ENCODE measurements at places on chromosomes 11 and 22. TPM values are rescaled to one million over a fixed set of nuclear protein-coding genes. Genes with fewer than 3 reads are reported as not detected.

DNA sequence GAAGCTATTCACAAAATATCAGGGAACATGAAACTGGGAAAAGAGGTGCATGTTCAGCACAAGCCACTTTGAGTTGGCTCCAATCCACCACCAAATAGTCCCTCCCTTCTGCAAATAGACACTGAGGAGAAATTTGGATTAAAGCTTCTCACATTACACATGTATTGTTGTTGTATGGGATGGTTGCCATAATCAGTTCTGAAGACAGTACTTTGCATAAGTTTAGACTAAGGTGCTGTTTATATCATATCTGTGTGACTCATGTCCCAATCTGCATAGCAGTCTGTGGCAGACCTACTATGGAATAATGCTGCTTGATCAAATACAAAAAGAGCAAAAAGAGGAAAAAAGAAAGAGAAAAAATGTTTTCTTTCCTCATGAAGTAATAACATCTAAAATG lies 376.7 kb upstream of the DDI1 start:
- DNase-seq = no peak

DNA sequence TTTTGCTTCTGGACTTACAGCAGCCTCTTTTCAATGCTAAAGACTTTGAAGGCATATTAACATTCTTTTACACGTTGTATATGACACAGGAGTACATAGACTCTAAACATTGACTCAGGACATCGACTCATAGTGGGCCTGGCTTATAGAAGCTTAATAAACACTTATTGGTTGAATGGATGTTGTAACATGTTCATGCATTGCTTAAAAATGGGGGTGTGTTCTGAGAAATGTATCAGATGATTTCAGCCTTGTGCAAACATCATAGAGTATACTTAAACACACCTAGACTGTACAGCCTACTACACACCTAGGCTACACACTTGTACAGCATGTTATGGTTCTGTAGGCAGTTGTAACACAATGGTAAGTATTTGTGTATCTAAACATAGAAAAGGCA lies 17.9 kb downstream of the TTC17 start:
- DNase-seq = no peak

DNA sequence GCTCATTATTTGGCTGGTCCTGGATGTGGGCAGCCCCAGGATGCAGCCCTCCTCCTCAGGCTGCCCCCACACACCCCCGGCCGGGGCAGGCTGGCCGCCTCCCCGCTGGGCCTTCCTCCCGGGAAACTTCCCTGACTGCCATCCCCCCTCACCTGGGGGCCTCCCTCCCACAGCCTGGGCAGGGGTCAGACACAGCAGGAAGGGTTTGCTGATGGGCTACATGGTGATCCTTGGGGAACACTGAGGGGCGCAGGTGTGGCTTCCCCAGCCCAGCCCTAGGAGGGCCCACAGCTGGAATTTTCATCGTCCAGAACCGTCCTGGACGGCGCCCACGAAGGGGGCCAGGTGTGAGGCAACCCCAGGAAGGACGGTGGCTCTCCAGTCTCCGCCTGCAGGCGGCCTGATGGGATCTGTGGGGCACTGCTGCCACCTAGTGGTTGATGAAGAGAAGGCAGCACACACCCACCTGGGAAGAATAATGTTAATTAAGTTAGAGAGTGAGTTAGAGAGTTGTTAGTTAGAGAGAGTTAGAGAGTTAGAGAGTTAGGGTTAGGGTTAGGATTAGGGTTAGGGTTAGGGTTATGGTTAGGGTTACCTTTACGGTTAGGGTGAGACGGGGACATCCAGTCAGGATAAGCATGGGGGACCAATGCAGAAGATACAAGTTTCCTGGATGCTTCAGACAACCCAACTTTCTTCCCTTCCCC lies 75.9 kb upstream of the PRR5 start:
- no peak for DNase-seq

GRCh38 chr11:121321614-121322243 lies 29.2 kb downstream of the SC5D start:
- no peak for DNase-seq

DNA sequence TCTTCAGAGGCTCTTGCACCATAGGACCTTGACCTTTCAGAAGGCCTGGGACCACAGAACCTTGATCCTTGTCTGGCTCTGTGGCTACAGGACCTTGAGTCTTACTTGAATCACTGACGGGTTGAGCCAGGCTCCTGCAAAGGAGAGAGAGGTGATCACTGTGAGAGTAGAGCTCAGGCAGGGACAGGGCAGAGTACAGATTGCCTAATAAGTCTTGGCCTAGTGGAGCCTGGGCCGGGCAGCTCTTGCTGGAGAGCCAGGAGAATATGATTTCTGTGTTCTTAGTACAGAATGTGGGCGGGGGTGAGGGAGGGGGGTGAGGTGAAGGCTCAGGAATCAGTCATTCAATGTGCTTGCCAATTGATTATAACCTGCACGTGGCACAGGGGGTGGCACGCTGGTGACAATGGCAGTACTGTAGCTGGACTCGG lies 26.0 kb downstream of the SERPINH1 start:
- no peak for DNase-seq

DNA sequence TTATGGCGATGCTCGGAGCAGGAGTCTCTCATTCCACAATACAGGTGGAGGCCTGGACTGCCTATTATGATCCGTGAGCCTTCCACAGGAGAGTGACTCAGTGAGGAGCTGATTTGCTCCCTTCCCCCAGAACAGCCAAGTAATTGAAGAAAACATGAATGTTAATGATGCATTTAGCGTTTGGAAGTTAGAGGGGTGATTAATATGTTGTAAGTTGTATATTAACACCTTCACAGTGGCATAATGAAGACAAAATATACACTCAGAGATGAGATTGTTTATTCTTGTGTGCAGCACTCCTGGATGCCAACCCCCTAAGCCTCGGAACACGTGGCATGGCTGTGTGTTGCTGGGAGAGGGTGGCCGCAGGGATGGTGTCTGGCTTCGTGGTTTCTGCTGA lies 98.6 kb downstream of the GRIK4 start:
- no peak for DNase-seq

DNA sequence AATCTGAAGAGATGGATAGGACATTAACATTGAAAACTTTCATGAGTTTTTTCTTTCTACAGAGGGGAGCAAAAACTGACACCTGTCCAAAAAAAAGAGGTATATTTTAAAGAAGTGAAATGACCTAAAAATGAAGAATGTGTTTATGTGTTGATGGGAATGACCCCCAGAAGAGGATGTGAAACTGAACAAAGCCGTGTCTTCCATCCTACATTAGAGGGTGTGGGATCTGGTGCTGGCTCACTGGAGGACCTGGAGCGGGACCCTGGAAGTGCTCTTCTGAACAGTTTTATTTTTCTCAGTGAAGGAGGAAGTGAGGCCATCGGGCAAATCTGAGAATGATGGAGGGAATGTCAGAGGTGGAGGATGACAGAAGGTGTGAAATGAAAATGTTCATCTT lies 470.1 kb downstream of the NTM start:
- no peak for DNase-seq

DNA sequence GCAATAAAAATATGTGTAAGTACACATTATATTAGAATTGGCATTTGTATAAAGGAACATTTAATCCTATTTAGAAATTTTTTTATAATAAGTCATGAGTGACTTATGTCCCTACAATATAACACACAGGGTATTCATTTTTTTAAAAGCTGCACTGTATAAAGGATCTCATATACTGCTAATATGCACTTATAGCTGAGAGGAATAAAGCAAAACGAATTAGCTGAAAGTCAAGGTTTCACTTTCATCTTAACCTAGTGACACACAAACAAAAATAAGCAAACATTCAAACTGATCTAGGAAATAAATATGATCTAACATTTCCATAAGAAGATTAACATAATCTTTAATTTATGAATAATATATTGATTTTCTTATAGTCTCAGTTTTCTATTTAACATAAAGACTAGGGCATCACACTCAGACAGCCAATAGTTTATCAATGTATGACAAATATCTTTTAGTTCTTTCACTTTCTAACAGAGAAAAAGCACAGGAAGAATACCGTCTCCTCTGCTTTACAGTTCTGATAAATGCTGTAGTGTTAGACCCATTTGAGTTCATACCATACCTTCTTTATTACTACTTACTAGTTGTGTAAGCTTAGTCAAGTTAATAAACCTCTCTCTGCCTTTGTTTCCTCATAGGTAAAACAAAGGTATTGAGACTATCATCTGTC lies 42.9 kb downstream of the DCDC1 start:
- DNase-seq = no peak

- no peak for DNase-seq
Measured at GRCh38 chr22:30390974-30391691, 3.9 kb upstream of the RNF215 start.

DNA sequence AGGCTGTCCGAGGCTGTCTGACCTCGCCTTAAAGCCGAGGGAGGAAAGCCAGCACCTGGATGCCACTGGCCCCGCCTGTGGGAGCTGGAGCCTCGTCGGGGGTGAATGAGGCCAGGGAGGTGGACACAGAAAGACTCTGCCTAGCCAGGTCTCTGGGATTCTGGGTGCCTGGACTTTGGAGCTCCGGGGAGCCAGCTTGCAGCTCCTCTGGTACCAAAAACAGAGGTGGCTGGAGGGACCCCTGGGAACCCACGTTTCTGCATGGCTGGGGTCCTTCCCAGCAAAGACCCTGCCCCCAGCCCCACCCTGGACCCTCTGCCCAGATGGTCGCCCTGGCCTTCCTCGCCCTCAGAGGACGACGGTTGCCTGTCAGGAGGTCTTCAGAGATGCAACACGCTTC lies 239.7 kb downstream of the BRD1 start:
- DNase-seq = no peak

DNA sequence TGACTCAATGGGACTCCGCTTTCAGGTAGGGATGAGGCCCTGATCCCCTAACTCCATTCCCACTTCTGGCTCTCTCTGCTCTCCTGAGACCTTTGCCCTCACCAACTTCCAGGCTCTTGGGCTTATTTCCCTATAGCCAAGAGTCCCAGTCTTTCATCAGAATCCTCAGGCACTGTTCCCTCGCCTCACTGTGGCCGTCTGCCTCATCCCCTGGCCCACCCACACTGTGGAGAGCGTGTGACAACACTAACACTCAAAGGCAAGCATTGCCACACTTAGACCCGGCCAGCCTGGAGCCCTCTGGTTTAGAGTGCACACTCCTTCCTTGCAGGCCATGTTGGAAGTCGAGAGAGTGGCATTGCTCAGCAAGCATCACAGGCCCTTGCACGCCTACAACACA lies 27.0 kb downstream of the SERPINH1 start:
- DNase-seq = no peak

The BACE1 gene
- total RNA-seq = 67.3 TPM

The C22orf31 gene
- not detected for total RNA-seq

The BCO2 gene
- total RNA-seq = 26.6 TPM

The OR52H1 gene
- total RNA-seq = 0.81 TPM
